Urinary bladder (tissue), 4 donors: ENCODE measurements at places on chromosomes 16 and 17. TPM values are rescaled to one million over a fixed set of nuclear protein-coding genes. Genes with fewer than 3 reads are reported as not detected.

- DNase-seq, result no peak
Measured at GRCh38 chr17:67246403-67246652, 1.3 kb upstream of the HELZ start.

GRCh38 chr17:10812674-10813073 lies 8.8 kb upstream of the TMEM238L start:
- DNase-seq, result no peak

GRCh38 chr17:2184993-2185931 lies 118.3 kb downstream of the SMG6 start:
- no peak for DNase-seq

DNA sequence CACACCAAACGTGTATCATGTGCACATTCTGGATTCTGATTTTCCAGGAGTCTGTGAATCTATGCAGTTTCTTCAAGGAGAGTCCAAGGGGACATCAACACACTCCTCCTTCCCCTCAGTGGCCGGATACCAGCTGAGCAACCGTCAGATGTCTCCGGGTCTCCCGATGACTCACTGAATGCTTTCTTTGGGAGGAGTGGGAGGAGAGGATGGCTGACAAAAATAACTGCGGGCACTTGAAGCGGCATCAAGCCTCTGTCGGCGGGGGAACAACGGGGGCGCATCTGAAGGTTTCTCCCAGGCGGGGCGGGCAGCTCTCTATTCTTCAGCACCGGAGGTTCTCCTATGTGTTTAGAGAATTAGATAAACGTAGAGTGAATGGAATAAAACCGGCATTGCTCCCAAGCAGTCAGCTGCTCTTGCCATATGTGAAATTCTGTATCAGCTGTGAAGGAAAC lies 24.6 kb upstream of the LRRC75A start:
- DNase-seq, result no peak

DNA sequence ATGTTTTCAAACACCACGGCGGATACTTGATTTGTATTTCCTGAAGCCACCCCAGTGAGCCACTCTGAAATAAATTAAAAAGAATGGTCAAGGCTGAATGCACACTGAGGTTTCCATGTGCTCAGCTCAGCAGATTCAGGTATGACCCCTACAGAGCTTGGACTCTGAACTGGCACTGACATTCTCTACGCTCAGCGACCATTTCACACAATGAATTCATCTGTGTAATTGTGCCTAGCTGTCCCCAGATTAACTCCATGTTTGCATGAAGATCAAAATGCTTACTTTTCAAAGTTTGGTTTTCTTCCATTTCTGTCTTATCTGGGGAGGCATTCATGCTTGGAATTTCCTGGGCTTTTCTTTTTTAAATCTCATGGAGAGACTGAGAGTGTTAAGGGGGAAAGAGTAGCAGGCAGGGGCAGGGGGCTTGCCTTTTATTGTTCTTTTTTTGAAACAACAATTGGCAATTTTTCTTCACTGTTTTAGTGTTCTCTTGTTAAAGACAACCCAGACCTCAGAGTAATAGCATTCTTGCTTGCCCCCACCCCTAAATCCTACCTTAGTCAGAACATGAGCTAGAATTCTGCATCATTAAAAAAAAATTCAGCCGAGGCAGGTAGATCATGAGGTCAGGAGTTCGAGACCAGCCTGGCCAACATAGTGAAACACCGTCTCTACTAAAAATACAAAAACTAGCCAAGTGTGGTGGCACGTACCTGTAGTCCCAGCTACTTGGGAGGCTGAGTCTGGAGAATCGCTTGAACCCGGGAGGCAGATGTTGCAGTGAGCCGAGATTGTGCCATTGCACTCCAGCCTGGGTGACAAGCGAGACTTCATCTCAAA lies 85.5 kb upstream of the HNF1B start:
- no peak for DNase-seq

DNA sequence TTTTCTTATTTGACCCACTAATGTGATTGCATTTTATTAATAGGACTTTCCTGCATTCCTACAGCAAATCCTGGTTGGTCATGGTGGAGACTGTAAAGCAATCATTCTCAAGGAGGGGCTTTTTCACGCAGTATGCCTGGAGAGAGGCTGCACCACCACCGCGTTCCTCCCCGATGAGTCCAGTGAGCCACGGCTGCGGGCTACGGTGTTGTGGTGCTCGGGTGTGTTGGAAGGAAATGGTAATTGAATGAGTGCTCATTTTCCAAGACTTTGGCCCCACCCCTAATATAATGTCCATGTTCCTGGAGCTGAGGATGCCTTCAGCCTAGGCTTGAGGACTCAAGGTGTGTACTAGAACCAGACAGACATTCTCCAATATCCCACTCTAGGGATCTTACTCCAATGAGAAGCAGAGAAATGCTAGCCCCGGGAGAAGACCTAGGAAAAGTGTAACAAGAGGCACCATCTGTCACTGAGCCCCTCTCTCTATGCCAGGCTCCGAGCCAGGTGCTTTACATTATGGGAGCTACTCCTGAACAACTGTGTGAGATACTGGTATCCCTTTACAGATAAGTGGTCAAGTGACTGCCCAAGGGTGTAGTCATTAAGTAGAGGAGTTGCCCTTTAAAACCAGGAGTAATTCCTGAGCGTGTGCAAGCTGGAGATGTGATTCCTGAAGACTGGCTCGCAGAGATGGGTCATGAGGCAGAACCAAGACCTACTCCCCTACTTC lies 39.4 kb downstream of the HEATR6 start:
- no peak for DNase-seq

- no peak for DNase-seq
Measured at GRCh38 chr17:17870247-17870646, 33.5 kb upstream of the SREBF1 start.

DNA sequence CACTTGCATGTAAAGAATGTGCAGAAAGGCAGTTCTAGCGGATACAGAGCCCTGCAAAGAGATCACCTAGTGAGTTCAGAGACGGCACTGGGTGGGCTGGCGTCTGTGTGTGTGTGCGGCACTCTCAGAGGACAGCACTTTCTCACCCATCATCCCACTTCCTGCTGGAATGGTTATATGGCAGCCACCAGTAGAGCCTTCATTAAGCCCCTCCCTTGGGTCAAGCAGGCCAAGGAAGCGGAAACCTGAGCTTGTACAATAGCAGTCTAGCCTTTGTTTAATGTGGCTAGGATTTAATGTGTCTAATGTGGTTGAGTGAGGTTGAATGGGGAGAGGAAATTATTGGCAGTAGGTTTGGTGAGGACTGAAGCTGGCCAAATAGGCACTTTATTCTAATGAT lies 88.3 kb upstream of the ELAC2 start:
- DNase-seq, result no peak

DNA sequence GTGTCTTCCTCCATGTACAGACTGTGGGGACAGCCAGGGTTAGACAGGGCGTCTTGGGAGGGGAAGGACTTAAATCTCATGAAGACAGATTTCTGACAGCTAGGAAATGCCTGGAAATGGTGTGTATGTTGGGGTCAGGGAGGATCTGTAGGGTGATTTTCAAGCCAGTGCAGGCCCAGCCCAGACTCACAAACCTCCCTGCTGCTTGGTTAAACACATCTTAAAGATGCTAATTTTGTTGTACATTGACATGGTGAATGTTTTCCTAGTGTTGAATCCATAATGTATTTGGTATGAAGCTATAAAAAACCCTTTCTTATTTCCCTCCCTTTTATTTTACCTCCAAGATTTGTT lies 238.3 kb downstream of the CCDC182 start:
- no peak for DNase-seq

GRCh38 chr17:73994946-73995345 lies 208.5 kb upstream of the RPL38 start:
- no peak for DNase-seq

DNA sequence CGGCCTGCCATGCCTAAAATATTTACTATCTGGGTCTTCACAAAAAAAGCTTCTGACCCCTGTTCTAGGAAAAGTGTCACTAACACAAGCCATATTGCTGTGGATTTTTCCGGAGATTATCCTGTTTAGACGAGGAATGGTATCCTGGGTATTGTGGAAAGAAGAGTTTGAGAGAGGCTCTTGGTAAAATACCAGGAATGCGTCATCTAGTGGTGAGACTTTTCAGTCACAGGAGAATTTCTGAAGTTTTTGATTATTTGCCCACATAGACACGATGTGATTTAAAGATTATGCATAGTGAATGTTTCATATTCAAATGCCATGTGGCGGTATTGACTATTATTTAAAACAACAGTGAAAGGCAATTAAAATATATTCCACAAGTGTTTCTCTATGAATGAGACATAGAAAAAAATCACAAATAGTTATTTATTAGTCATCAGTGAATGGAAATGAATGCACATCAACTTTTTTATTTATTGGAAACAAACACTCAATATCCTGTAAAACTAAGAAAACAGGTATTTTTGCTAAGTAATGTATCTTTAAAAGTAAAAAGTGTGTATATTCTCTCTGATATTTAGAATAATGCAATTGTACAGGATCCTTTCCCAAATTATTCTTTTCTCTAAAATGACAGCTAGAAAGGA lies 7.8 kb downstream of the KRT28 start:
- DNase-seq, result no peak

DNA sequence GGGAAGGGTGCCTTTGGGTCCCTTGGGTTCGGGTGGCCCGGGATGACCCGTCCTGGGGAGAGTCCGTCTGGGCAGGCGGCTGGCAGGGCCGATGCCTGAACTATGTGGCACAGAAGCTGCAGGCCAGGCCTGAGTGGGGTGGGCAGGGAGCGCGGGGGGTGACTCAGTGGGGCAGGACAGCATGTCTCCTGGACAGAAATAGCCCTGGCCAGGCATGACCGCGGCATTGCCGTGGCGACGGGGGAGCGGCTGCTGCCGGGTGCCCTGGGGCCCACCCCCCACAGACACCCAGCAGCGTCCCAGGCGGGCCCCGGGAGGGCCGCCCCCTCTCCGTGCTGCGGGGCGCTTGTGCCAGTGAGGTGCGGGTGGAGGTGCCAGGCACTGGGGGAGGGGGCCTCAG lies 1.8 kb upstream of the C1QTNF8 start:
- DNase-seq, result no peak

GRCh38 chr17:1379930-1380313 lies 20.1 kb downstream of the YWHAE start:
- DNase-seq, result no peak

DNA sequence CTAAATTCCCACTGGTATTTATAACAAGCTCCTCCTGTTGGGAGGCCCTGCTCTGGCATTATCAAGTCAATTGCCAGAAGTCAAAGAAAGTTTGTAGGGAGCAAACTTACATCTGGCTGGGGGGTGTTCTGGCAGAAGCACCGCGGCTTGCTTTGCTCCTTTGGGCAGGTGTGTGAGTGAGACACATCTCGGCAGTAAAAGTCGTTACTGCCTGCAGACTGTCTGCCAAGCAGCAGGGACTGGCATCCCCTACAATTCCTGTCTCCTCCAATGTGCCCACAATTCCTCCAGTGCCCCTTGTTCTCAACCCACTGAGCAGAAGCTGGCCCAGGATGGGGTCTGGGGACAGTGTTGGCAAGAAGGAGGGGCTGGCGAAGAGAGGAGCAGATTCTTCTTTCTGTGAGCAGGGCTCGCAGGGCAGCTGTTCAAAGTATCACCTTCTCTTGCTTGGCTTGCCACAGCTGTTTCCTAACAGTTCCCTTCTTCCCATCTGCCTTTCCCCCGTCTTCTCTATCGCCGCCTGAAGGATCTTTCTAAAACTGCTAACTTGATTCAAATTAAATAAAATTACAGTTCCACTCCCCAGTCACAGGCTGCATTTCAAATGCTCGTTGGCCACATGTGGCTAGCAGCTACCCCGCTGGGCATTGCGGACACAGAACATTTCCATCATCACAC lies 30.2 kb downstream of the SPACA3 start:
- DNase-seq, result no peak

DNA sequence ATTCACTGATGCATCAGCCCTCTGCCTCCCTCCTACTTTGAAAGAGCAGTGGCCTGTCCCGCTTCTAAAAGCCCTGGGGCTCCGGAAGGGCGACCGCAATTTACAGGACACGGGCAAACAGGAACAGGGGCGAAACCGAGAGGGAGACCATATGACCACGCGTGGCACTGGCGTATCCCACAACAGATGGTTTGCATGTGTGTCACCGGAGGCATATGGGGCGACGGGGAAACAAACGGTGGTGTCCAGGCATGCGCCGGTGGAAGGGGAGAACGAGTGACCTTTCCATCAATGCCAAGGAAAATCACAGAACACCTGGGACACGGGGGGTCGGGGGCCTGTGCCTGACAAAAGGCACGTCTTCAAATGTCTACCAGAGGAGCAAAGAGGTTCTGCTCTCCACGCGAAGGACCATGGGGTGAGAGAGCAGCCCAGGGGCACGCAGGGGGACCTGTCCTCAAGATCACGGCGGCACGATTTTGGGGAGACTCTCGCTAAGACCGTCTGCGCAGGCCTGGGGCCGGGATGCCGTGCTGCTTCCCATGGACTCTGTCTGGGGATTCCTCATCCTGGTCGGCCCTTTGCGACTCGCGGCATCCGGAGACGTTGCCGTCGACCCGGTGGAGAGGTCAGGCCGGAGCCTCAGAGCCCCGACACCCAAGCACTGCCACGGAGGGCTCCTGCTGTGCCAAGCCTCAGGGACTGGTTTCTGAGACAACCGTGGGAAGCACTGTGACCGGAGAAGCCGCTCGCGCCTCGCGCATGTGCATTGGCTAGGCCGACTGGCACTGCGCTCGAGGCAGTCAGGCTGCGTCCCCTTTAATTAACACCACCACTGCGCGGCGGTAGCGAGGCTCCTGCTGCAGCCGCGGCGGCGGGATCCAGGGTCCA lies 12.8 kb upstream of the KCNJ18 start:
- DNase-seq, result no peak

DNA sequence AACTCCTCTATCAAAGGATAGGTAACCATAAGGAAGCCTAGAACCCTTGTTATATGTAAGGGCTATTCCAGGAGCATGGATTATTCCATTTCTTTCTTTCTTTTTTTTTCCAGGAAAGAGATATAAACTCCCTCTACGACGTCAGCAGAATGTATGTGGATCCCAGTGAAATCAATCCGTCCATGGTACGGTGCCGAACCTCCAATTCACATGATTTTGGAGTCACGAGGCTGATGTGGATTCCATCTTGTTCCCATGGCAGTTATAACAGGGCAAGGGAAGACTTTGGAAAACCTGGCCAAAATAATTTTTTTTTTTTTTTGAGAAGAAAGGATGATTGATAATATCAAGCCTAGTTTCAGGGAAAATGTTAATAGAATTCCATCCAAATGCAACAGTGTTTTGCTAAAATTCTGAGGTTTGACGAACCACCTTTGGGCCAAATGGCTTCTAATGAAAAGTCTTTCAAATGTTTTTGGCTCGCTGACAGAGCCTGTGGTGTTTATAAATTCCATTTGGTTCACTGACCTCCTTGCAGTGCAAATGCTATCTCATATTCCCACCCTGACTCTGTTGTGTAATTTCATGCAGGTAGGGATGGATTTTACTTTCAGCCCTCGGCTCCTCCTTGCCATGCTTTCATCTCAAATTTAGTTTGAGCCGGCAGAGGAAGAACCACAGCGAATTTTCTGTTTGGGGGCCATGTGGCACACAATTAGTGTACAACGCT lies 90.0 kb downstream of the SDR42E1 start:
- no peak for DNase-seq

GRCh38 chr16:2473999-2474876 lies 689 bp upstream of the TBC1D24 start:
- no peak for DNase-seq

MARVELD3 gene
- polyA plus RNA-seq, result 0.57 TPM

RAP1GAP2 gene
- polyA plus RNA-seq, result 3.7 TPM

SDR42E2 gene
- not detected for polyA plus RNA-seq

CDH13 gene
- polyA plus RNA-seq, result 18.9 TPM

HCRT gene
- not detected for polyA plus RNA-seq

FBXW10 gene
- 0.03 TPM for polyA plus RNA-seq

CSF3 gene
- 2.3 TPM for polyA plus RNA-seq

RNU2-1 gene
- not detected for polyA plus RNA-seq

PIRT gene
- 1.9 TPM for polyA plus RNA-seq

KRT27 gene
- polyA plus RNA-seq, result not detected
